Lower lobe of right lung (tissue), 2 donors: ENCODE measurements at places on chromosomes 11 and 22. TPM values are rescaled to one million over a fixed set of nuclear protein-coding genes. Genes with fewer than 3 reads are reported as not detected.

INSC gene
- 1.1 TPM for total RNA-seq

GRCh38 chr11:22666688-22667439 is 453 bp downstream of the GAS2 start:
- DNase-seq: peak; percentile 48

DNA sequence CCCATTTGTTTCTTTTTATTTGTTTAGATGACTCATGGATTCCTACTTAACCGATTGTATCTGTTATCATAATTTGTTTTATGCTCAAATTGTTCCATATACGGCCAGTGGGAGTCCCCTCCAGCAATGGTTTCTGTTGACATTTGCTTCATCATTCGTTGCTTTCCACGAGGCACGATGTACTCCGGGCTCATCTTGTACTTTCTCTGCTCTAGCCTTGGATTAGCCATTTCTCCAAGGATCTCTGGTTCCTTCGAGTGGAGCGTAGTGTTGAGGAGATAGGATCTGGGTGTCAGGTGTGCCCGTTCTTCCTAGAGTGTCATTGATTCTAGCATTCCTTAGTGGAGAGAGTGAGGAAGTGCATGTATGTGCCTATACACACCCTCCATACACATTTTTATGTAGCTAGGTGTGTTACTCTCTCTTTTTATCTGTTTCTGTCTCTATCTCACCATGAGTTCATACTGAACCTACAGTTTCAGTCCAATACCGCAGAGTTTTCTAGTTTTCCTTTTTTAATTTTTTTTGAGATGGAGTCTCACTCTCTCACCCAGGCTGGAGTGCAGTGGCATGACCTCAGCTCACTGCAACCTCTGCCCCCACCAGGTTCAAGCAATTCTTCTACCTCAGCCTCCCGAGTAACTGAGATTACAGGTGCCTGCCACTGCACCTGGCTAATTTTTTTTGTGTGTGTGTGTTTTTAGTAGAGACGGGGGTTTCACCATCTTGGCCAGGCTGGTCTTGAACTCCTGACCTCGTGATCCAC is 31.4 kb downstream of the TECTA start:
- no peak for DNase-seq

DNA sequence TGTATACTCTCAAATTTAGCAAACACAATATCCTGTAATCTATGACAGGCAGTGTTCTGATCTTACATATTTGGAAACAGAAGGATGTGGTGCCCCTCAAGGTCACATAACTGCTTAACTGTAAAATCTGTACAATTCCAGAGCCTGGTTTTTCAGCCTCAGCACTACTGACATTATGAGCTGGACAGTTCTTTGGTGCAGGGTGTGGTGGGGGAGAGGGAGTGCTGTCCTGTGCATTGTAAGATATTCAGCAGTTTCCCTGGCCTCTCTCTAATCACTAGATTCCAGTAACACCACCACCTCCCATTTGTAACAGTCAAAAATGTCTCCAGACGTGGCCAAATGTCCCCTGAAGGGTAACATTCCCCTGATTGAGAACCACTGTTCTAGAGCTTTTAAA is 1.8 kb upstream of the OR5B21 start:
- no peak for DNase-seq

DNA sequence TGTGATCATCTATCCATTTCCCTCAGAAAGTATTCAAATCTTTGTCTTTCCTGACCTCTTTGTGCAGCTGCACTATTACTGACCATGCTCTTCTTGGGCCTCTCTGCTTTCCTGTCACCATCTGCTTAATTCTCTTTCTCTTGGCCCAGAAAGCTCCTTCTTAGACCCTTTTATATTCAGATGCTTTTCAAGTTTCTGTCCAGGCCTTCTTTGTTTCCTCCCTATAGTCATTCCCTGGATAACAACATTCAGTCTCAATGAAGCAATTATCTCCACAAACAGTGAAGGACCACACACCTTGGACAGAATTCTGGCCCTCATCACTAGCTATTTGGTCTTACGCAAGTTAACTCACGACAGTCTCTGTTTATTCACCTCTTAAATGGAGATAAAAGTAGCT is 89.7 kb downstream of the LARGE2 start:
- DNase-seq: no peak

- DNase-seq: no peak
These were observed 14.8 kb upstream of the RBM4B start for GRCh38 chr11:66692446-66692845.

- DNase-seq: no peak
These were observed 51.9 kb upstream of the EIF3D start for GRCh38 chr22:36580846-36581245.

DNA sequence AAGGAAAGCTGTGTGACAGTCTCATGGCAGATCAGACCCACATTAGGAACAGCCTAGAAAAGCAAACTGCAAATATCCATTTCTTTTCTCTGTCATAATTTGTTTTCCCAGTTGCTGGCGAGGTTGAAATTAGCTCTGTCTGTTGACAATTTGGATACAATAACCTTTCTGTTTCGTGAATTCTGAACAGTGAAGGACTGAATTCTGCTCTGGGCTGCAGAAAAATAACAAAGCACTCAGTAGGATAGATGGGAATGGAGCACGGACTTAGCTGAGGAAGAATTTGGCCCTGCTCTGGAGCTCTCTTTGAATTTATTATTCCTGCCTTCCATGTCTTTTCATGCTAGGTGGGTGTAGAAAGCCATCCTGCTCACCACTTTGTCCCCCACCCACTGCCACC is 140.3 kb downstream of the RRAS2 start:
- no peak for DNase-seq
